HAP-1 (cell line): ENCODE measurements at places on chromosomes 4 and X.
A peak's percentile ranks its signal among the peaks of the same experiment; 100 is the strongest.

DNA sequence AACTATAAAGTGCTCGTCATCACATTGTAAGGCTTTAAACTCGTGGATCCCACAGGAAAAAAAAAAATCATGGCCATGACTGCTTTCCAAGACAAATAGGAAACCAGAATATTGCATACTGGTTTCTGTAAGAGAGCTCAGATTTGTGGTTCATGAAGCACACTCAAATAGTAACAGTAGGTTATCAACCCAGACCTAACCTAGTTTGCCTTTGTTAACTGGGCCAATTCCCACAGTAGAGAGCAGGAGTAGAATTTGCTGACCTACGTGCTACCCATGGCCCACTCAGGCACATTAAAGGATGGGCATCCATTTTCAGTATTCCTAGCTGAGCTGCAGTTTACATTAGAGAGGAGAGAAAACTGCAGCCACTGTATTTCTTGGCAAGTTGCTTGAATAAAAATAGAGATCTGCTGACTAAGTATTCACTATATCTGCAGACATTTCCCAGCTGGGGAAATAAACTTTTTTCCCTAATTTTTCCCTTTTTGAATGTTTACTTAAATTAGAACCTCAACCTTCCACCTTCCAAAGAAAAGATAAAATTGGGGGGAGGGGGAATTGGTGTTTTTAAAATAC, 218.5 kb downstream of the SPANXN3 start:
- DNase-seq: no peak

DNA sequence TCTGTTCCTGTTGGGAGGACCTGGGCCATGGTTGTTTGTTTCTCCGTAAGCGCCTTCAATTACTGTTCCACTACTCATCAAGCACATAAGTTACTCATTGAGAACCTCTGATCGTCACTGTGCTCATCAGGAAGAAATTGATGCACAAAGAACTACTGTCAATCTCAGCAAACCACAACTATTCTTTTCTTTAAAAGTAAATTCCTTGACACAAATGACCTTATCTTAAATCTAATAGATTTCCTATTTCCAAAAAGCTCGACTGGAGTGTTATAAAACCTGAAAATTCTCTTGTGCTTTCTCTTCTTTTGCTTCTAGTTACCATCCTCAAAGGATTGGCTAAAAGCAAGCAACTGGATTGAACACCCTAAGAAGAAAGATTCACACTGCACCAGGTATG, at the start of gene MUC7:
Gene MUC7 (plus strand): TSS at position 301 of the 400 bp plus-strand sequence. CDS start 1,825 bp downstream, outside the sequence.
- no peak for DNase-seq

- DNase-seq: no peak
Observed at GRCh38 chrX:38886112-38886511, 84.9 kb downstream of the MID1IP1 start.

DNA sequence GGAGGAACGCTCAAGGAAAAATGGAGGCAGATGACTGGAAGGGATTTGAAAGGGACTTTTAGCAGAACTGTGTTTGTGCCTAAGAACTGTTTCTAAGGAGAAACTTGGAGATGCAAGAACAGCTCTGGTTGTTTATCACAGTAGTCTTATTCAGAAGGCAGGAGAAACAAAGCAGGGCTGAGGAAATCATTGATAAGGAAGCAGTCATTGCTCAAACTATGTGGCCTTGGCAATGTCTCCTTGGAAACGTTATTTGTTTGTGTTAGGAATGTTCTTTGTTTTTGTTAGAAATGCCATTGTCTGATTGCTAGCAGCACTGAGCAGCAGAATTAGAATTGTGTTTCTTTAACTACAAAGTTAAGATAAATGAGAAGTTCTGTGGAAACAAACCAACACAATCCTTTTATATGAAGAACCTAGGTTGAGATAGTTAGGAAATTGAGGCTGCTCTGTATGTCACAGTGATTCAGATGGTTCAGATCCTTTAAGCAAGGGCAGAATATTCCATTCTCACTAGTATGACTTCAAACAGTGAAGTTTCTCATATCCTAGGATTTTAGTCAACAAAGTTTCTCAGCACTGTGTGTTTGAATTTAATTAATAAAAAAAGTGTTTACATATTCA, 1191.3 kb upstream of the IGFBP7 start:
- DNase-seq: no peak

DNA sequence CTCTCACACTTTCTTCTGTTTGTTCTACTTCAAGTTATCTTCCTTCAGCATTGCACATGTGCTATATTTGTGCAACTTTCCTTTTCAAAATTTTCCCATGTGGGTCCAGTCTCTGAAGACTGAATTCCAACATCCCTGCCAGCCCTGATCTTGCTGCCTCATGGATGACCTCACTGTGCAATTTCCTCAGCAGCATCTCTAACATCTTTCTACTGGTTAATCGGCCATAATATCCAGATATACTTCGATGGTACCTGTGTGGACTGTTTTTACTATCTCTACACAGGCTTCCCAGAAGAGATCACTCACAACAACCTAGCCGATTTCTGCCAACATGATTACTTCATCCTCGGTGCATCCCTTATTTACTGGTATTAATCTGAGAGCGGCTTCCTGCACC, 41.5 kb downstream of the GPM6A start:
- no peak for DNase-seq

- DNase-seq: no peak
Observed at GRCh38 chrX:122565952-122566351, 618.1 kb upstream of the GRIA3 start.

GRCh38 chrX:30577362-30577991, at the start of gene TASL:
TSS of gene TASL (minus strand) at chrX:30577766. CDS start at chrX:30560355, 17,411 bp downstream.
- DNase-seq: peak; percentile 24

- no peak for DNase-seq
Observed at GRCh38 chr4:10094841-10095240, 21.8 kb downstream of the WDR1 start.

GRCh38 chr4:131408102-131408501, 1741.0 kb upstream of the PCDH10 start:
- DNase-seq: no peak

- no peak for DNase-seq
Observed at GRCh38 chrX:43835559-43835958, 46.7 kb downstream of the MAOB start.

- no peak for DNase-seq
Observed at GRCh38 chr4:827209-828081, 1.5 kb upstream of the CPLX1 start.

- DNase-seq: no peak
Observed at GRCh38 chrX:133417364-133417763, 2.1 kb upstream of the GPC4 start.

GRCh38 chrX:110759785-110760184, 35.8 kb downstream of the CHRDL1 start:
- DNase-seq: no peak

DNA sequence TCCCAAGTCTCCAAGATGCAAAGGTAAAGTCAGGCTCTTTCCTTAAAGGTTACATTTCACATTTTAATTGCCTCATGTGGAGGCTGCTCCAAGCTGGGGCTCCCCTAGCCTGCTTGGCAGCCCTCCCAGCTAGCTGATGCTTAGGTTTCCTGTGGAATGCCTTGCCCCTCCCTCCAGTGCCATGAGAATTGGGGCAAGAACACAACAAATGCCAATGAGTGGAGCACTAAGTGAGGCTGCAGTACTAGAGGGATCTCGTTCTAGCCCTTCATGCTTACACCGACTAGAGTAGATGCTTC, 597.7 kb downstream of the MID1IP1 start:
- no peak for DNase-seq

DNA sequence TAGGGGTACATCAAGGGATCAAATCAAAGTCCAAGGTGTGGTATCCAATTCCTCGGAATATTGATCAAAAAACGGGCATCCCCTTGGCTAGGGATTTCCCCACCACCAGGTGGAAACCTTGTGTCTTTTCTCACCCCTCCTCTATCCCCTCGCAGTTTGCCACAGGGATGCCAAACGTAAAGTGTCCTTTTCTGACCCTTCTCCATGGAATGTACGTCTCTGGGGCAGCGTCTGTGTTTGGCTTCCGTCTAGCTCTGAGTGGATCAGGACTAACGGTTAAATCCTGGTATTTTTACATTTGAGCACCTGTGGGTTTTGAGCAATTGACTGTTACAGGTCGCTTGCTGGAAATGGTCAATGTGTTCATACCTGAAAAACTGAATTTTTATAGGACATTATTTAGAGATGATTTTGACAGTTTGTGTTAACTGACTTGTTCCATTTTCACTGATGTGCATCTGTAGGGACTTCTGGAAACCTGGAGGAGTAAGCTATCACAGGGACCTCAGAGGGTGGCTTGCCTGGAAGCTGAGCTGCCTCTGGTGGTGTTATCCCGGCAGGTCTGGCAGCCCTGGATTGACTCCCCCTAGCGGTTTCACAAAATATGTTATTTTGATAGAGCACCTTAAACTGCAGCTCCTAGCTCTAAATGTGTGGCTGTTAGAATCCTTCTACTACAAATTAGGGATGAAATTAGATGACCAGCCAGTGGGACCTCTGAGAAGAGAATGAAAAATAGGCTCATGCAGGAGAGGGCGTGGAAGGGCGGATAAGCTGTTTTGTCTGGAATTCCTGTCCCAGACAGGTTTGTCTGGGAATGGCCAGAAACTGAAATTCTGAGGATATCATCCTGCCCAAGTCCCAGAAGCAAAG, 8.8 kb upstream of the MGST2 start:
- DNase-seq: peak; percentile 75

DNA sequence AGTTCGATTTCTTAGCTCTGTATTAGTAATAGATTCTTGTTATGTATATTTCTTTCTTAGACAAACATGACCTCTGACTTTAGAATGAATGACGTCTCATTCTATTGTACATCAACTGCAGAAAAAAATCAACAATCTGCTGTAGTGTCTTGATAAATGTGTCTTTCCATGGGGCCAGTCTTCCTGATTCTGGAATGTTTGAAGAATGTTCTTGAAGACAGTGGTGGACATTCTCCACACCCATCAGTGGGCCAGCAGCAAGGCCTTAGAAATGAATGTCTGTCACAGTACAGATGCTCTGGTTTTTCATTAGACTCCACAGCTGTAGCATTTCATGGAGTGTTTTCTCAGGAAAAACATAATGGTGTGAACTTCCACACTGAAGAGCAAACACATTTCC, 63.2 kb upstream of the FAM47B start:
- no peak for DNase-seq

DNA sequence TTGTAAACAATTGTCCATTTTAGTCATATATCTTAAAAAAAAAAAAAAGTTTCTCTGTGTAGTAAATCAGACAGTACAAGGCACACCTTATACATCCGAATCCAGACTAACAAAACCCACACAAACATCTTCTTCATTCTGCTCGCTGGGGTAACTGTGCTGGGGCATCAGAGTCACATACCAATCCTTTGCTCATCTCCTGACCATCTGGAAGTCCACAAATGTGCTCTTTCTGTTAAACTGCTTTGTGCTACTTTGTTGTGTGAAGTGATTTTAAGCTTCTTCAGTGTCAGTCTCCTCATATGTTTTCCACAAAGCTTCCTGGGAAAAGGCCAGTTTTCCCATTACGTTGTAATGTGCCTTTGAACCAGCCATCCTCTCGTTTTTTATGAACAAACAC, 86.2 kb upstream of the CBR4 start:
- DNase-seq: no peak

DNA sequence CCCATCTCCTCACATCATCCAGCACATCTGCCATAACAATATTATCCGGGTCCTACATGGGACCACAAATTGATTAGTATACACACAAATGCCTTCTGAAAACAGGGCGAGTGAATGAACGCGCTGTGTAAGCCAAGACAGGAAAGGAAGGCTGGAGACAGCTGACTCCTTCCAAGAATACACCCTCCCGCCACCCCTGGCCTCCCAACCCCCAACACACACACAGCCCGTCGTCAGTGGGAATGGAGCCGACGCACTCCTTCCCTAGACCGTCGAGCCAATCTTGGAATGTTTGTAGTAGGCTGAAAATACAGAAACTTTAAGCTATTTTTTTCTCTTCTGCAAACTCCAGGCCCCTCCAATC, 319 bp upstream of the MAGEH1 start:
- DNase-seq: no peak
